ENCODE measurements at places on chromosomes 6 and 20.

- no peak for DNase-seq
These were observed 29.3 kb downstream of the RIN2 start for GRCh38 chr20:19787366-19787765.

GRCh38 chr20:22984606-22985005 lies 50.5 kb upstream of the SSTR4 start:
- no peak for DNase-seq

DNA sequence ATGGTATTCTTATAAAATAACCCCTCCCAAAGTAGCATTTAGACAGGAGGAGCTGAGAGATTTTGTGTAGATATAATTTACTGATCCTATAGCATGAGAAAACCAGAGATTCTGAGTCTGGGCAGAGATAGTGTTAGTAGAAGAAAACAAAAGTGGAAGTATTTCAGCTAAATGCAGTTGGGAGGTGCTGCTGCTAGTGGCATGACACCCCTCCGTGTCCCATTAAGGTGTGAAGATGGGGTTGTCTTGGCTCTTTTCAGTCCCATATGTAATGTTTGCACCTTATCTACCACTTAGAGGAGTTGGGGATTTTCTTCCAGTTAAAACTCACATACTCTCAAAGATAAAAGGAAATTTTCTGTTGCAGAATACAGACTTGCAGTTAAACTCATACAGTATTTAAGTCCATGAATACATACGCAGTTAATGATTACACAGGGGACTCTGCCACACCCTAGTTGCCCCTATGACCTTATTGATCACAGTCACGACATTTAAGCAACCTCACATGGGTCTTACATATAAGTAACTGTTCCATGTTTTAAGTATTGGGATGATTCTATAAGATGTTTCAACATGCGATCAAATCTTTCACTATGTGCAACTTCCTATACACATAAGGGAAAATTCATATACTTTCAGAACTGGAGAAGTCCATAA lies 11.5 kb downstream of the TAAR2 start:
- no peak for DNase-seq

DNA sequence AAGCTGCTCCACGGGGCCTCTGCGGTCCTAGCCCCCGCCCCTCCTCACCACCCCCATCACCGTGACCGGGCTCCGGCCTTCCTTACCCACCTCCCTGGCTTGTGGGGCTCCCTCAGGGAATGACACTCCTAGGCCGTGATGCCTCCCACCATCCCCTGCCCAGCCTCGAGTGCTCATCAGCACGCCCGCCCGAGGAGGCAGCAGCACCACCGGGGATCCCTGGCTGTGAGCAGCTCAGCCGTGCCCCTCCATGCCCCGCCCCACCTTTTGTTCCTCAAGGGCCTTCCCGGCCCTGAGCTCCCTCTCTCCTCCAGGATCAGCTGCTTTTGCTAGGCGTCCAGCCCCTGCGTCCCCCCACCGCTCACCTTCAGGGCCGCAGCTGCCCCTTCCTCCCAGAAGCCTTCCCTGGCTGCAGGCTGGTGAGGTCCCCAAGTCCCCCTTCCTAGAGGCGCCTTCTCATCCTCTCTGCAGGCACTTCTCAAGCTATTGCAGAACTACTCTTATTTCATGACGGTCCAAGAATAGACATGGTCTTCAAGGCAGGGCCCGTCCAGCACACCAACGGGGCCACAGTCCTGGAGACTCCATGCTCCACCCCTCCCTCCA lies 3.0 kb downstream of the FNDC11 start:
- no peak for DNase-seq

DNA sequence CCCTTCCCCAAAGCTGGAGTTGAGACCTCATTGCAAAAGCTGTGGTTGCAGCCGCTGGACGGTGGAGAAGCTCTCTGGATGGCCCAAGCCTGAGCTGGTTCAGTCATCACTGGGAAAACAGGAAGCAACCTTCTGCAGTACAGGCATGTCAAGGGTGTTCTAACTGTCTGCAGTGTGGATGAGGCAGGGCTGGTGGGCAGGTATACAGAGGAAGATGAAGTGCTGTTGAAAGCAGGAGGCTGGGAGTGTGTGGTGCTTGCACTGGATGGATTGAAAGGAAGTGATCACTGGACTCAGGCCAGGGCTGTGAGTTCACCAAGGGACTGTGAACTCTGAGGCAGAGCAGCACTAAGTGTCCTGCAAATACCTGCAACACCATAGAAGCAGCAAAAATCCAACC lies 89.0 kb upstream of the NOX3 start:
- DNase-seq: no peak

- peak; percentile 95 for DNase-seq
These were observed 310.7 kb downstream of the EYA4 start for GRCh38 chr6:133551847-133552341.

DNA sequence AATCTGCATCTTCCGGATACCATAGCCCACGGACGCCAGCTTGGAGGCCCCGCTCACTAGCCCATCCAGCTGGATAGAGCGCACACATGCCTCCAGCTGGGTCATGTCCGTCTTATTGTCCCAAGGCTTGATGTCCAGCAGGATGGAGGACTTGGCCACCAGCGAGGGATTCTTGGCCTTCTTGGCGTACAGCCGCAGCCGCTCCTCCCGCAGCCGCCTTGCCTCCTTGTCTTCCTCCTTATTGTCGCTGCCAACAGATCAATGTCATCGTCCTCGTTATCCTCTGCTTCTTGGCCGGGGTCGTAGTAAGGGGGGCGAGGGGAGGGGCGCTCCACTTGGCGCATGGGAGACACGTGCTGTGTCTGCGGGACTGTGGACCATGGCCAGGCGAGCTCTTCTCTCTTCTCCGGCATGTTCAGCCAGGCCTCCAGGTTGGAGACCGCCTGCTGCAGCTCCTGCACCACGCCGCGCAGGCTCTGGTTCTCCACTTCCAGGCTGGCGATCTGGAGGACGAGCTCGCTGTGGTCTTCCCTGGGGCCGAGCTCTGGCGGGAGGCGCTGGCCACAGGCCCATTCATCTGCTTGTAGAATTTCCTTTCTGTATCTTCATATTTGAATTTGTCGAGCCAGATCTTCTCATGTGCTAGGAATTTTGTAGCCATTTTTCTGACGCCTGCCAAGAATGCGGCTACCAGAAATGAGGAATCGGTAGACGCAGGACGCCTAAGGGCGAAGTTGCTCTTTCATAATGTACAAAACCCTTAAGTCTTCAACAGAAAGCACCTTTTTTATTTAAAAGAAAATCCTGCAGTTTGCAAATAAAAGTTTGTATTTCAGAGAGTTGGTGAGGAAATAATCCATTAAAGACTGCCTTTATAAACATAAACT lies 60.1 kb upstream of the PTPRK start:
- DNase-seq: peak; percentile 61

Measured in cardiac fibroblast (primary cell).